ENCODE measurements at places on chromosomes 2 and 18. TPM values are rescaled to one million over a fixed set of nuclear protein-coding genes. Genes with fewer than 3 reads are reported as not detected.

WDR35 gene
- total RNA-seq, result 3.9 TPM

DSG1 gene
- not detected for total RNA-seq

GRCh38 chr2:69077252-69077950 is 64.4 kb downstream of the ANTXR1 start:
- no peak for DNase-seq

DSG3 gene
- 0.03 TPM for total RNA-seq

ZAP70 gene
- 1.8 TPM for total RNA-seq

CFAP53 gene
- total RNA-seq, result not detected

FHOD3 gene
- not detected for total RNA-seq

DNA sequence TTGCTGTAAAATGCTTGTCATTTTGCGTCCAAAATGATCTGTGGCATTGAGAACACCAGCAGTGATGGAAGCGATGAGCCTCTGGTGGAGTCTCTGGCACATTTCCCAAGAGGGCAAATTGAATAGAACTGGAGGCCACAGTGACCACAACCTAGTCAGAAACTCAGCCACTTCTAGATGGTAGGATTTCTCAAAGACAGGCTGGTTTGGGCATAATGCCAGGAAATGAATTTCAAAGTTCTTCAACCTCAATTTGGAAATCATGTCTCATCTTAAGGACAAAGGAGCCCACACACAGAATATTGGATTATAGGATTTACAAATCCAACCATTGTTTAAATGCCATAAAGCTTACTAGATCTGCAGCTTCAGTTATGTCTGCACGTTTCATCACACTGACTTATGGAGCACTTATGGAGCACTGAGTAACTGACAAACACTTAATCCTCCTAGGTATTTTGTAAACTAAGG is 132.1 kb downstream of the COL6A3 start:
- no peak for DNase-seq

HJURP gene
- total RNA-seq, result 28.4 TPM

FBLN7 gene
- 0.03 TPM for total RNA-seq

ZNF513 gene
- 20.4 TPM for total RNA-seq

DNA sequence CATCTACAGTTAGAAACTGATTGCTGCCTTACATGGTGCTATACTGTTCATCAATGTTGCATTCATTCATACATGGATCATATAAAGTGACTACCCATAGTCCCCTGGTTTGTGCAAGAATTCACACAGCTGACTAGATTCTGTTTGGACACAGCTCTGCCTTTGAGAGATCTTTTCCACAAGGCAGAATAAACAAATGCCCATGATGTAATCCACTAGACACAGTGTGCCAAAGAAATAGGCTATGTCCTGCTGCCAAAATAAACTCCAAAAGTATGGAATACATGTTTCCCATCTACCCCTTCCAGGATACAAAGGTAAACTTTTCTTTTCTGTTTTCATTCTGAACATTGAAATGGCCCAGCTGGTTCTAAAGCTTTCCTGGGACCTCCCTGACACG is 269.4 kb upstream of the CHAC2 start:
- no peak for DNase-seq

DNA sequence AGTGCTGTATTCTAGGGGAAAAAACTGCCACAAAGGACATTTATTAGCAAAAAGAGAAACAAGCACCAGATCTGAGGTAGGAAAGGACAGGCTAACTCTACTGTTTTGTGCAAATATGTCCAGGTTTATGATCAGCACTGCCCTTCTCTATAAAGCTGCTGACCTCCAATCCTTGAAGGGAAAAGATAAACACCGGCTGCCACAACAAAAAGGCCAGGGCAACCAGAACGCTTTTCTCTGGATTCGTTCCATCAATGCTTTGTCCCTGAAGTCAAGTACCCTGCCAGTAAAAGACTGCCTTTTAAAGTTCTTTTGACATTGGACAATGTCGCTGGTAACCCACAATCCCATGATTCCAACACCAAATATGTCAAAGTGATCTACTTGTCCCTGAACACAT is 21.0 kb downstream of the SMAD2 start:
- DNase-seq, result no peak

GRCh38 chr18:78861116-78861515 is 118.5 kb upstream of the SALL3 start:
- DNase-seq, result no peak

SERPINB7 gene
- total RNA-seq, result 0.16 TPM

SLC30A3 gene
- not detected for total RNA-seq

DNA sequence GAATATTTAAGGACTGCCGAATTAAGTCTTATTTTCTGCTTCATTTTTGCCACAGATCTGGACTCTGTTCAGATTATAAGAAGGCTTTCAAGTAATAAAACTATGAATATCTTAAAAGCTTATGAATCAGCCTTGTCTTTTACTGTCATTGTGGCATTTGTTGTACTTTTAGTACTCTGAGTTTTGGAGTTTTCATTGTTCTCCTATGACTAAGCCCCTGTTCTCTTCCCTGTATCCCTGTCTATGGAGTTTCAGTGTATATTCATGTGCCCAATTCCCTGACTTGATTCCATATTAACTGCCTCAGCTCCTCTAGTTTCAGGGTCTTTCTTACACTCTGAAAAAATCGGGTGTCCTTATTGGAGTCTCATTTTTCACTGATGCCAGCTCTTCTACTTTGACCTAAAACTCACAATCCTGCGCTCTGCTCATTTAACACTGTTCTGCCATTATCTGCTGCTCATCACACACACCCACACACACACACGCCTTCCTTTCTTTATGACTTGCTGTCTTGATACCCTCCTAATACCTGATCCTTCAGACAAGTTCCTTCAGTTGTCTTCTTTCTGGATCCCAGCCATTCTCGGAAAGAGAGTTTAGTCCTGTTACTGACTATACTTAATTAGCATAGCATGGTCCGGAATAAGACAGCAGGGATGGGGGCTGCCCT is 511.8 kb downstream of the CPS1 start:
- DNase-seq, result no peak

DNA sequence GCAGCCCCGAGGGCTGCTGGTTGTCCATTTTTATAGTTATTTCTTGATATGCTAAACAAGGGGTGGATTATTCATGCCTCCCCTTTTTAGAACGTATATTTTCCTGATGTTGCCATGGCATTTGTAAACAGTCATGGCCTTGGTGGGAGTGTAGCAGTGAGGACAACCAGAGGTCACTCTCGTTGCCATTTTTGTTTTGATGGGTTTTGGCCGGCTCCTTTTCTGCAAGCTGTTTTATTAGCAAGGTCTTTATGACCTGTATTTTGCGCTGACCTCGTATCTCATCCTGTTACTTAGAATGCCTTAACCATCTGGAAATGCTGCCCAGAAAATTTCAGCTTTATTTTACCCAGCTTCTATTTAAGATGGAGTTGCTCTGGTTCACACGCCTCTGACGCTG is 825.8 kb upstream of the CDH2 start:
- no peak for DNase-seq
